ENCODE measurements at places on chromosomes 6 and 20.

GRCh38 chr20:2299301-2299700 is 3.5 kb downstream of the TGM3 start:
- no peak for DNase-seq

DNA sequence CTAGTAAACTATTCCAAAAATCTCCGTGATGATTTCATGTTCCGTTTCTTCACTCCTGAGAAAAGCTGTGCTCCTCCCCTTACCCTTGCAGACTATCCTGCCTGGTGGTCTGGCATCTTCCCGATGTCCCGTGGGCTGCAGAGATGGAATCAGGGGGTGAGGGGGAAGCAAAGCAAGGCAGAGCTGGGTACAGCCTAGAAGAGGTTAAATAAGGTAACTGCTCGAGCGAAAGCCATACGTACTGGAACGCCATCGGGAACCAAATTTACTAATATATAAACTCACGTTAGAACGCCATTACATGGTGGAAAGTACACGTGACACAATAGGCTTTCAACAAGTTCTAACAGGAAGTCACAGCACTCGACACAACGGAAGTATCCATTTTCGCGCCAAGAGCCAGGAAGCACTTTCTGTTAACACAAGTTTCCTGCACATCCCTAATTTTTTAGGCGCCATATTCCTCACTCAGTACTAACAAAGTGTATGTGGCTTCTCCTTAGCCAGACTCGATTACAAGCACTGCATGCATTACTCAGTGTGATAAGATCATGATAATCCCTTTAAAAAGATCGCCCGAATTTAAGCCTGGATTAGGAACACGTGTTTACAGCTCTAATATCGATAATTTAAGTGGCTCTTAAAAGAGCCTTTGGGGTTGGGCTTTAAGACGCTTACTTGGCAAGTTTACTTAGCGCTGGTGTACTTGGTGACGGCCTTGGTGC is 101.6 kb upstream of the PRSS16 start:
- peak; percentile 90 for DNase-seq

DNA sequence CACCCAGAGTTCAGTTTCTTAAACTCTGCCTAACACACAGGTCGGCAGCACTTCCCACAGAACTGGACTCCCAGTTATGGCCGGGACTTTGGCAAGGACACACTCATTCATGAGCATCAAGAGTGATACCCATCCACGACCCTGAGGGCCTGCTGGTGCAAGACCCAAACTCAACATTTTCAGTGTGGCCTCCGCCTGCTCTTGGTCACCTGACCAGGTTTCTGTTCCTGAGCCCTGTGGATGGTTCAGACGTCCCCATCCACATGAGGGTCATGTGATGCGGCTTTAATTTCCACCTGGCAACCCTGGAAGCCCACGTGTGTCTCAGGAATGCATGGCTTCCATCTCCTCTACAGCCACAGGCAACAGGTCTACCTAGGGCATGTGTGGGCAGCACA is 245.3 kb downstream of the DLL1 start:
- DNase-seq: no peak

- DNase-seq: no peak
These were observed 152.0 kb downstream of the TSHZ2 start for GRCh38 chr20:53124075-53124551.

DNA sequence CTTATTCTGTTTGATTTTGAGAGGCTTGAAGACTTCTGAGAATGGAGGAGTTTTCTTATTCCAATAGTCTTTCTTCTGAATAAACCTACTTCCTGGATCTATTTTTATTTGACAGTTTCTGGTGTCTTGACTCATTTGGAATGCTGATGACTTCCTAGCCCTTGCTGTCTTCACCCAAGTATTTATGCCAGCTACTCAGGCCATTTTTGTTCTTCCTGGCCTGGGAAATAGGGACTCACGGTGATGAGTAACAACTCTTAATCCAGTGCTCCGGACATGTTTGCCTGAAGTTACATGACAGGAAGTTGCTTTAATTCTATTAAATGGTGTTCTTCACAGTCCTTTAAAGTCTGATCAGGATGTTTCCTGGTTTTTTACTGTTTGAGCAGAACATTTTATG is 272.1 kb upstream of the EYS start:
- DNase-seq: no peak

DNA sequence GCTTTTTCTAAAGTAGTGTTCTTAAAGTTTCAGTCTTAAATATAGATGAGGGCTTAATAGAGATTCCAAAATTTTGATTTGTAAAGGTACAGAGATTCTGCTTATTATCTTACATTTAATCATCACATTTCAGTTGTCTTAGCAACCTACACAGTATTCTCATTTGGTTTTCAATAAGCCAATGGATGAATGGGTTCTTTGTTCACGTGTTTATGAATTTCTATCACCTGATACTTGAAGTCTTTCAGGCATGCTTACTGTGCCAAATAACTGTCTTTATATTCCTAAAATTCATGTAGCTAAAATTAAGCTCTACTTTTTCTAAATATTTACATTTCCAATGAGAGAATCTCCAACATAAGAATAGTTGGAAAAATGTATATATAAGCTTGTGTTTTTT is 152.7 kb downstream of the EYA4 start:
- no peak for DNase-seq

DNA sequence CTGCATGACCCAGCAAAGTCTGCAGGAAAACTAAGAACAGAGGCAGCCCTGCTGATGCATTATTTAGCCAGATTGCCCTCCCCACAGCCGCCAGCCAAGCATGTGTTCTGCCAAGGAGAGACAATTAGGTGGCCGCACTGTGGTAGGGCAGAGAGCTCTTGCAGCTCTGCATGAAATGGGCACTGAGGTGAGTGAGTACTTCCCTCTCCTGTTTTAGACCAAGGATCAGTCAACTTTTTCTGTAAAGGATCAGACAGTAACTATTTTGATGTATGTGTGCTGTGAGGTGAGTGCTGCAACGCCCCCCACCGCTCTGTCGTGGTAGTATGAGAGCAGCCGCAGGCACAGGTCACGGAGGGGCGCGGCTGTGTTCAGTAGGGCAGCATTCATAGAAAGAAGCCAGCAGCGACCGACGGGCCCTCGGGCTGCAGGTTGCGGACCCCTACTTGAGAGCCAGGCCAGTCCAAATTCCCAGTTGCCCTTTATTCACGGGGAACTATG is 23.8 kb upstream of the FAM50B start:
- no peak for DNase-seq

GRCh38 chr20:16785226-16785625 is 37.1 kb downstream of the OTOR start:
- no peak for DNase-seq

- no peak for DNase-seq
These were observed 6.8 kb upstream of the MRAP2 start for GRCh38 chr6:84026721-84027164.

DNA sequence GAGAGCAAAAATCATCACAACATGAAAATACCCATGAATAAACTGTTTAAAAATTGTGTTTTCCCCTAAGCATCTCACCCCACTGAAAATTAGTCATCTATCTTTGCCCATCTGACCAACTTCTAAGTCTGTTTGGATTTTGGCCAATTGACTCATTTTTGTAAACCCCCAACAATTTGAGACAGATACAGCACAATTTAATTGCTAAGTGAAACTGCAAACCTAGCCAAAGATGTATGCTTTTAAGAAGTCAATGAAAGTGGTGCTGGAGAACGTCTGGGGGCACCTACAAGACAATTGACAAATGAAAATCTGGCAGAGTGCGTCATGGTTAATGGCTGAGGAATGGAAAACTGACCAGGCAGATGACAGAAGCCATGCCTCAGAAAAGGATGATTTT is 30.9 kb upstream of the SLC24A3 start:
- no peak for DNase-seq

- no peak for DNase-seq
These were observed 35.3 kb downstream of the TRIM38 start for GRCh38 chr6:25997921-25998320.

DNA sequence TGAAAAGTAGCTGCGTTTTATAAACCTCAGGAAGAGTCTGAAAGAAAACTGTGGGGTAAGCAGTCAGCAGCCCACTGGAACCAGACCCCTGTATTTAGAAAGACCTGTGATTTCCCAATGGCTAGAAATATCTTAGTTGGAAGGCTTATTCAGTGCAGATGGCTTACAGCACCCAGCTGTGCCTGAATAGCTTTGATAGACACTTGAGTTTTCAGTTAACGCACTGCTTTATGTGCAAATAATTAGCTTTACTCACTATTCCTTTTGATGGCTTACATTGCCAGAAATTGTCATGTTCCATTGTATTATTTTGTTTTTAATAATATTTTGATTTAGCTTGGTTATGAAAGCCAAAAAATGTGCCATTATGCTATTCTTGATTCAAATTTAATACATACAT is 465.3 kb upstream of the SYNCRIP start:
- no peak for DNase-seq

DNA sequence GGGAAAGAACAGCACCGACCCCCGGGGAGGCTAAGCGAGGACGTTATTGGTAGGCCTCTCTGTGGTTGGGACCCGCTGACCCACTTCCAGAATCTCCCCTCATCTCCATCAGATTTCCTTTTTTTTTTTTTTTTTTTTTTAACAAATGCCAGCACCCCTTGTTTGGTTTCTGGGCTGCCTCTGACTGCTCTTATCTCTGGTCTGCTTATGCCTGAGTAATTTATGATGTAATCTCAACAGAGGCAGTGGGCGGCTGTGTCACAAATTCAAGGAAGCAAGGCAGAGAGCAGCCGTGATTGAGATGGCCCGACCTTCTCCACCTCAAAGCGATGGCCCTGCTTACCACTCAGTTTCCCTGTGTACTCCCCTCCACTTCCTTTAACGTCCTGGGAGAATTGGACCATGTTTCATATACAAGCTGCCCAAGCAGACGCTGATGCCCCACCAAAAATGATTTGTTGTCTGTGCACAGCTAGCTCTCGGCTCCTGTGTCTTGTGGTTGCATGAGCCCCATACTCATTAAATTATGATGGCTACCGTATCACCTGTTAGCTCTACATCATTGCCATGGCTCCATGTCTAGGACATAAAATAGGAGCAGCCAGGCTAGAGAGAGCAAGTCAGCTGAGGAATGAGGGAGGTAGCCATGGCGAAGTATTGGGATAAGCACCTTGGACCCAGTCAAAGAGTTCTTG is 98.1 kb downstream of the ZNF217 start:
- DNase-seq: no peak

DNA sequence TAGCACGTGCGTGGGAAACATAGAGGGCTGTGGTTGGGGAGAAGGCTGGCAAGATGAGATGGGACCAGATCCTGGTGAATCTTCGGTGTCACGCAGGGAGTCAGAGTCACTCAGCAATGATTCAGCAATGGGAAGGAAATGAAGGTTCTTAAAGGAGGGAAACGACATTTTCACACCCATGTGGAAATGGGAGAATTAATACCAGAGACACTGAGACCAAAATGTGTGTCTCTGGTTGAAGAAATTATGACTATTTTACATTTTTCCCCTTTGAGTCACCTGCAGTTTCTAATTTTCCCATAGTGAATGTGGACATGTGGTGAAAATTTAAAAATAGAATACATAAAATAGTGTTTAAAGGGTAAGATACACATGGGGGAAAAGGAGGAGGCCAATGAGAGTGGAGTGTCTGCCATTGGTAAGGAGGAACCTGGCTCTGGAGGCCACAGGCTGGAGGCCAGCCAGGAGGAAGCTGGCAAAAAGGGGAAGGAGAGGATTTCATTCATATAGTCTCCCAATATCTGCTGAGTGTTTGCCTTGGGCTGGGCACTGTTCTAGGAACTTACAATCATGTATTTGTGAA is 17.5 kb downstream of the NRN1 start:
- DNase-seq: no peak

DNA sequence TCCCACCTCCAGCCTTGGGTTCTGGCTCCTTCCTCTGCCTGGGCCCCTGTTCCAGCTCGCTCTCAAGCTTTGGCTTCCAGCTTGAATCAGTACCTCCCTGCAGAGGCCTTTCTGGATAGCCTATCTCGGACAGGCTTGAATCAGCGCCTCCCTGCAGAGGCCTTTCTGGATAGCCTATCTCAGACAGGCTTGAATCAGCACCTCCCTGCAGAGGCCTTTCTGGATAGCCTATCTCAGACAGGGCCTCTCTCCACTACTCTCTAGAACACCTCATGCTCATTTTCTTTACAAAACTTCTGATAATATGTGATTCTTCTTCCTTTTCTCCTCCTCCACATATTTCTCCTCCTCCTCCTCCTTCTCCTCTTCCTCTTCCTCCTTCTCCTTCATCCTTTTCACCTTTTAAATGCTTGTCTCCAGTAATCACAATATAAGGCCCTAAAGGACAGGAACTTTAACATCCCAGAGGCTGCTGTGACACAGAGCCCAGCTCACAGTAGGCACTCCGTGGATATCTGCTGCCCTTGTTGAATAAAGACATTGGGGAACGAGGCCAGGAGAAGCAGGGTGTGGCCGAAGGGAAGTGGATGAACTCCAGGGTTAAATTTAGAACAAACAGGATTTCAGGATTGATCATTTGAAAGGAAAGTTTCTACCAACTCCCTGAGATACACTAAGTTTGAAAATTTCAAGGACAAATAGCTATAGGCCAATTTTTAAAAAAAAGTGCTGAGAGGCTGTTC is 9.3 kb upstream of the RPS6KA2 start:
- no peak for DNase-seq

DNA sequence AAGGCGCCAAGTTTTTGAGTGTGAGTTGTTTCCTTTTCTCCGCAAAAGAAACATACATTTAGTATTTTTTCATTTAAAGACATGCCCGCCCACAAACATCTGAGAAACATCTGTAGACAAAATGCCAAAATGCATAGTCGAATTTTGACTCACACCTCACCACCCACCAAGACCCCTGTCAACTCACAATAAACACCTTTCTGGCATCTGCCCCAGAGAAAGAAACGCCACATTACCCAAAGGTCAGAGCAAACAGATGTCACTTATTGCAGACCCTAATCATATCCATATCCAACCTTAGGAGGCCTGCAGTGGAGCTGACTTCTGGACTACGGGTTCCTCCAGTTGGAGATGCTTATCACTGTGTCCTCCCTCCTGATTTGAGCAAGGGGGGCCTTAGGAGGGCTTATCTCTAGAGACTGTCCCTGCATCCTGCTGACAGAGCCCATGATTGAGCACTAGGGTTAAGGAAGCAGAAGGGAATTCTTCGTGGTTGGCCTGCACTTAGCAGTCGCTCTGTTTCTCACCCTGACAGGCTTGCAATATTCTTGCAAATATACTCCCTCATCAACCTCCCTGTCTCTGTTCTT is 90.5 kb upstream of the TBX18 start:
- DNase-seq: no peak

GRCh38 chr6:55497694-55498093 is 81.3 kb downstream of the HMGCLL1 start:
- no peak for DNase-seq

GRCh38 chr6:10586302-10586701 is 65.2 kb downstream of the GCNT2 start:
- no peak for DNase-seq

DNA sequence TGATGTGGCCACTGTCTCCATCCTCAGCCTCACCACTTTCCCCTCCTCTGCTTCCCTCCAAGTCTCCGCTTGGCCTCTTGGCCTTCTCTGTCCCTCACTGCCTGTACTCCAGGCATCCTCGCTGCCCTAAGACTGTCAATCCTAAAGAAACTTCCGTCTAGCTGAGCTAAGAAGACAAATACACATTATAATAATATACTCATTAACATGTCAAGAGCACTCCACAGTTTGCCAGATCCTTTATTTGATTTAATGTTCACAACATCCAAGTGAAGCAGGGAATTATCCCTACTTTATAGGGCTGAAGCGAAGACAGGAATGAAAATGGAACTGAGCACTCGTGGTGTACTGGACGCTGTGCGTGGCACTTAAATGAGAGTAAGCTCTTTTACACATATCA is 72.4 kb upstream of the SLC22A23 start:
- DNase-seq: no peak
